ENCODE measurements at places on chromosomes 3 and 15.

DNA sequence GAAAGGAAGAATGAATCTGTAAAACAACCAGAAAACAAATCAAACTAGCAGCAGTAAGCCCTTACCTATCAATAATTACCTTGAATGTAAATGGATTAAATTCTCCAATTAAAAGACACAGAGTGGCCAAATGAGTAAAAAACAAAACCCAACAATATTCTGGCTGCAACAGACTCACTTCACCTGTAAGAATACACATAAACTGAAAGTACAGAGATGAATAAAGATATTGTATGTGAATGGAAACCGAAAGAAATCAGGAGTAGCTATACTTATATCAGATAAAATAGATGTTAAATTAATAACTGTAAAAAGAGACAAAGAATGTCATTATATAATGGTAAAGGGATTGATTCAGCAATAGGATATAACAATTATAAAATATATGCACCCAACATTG, 514.5 kb upstream of the DPPA4 start:
- no peak for DNase-seq

DNA sequence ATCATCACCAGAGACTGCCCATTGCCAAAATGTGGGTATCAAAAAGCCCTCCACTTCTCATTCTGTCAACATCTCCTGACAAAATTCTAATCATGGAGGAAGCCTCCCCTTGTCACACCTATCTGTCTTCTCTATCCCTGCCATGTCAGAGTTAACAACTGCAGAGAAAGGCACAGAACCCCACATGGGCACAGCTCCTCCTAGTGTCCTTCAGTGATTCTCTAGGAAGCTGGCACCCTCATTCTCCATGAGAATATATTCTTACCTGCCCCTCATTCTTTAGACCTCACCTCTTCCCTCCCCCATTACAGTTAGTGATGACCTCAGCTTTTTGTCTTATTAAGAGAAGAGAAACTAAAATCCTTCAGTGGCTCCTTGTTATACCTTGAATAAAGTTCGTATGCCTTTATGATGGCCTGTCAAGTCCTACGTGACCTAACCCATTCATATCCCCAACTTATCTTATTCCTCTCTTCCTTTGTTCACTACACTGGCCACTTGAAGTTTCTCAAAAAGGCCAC, 44.6 kb downstream of the NME9 start:
- no peak for DNase-seq

GRCh38 chr15:68617001-68617400, 38.2 kb downstream of the CORO2B start:
- DNase-seq = no peak

- DNase-seq = peak; percentile 9
These were observed at the start of gene DAPK2 for GRCh38 chr15:64046421-64047153. DAPK2 (minus strand) TSS chr15:64046485; CDS start chr15:64040261, 6,224 bp downstream.

DNA sequence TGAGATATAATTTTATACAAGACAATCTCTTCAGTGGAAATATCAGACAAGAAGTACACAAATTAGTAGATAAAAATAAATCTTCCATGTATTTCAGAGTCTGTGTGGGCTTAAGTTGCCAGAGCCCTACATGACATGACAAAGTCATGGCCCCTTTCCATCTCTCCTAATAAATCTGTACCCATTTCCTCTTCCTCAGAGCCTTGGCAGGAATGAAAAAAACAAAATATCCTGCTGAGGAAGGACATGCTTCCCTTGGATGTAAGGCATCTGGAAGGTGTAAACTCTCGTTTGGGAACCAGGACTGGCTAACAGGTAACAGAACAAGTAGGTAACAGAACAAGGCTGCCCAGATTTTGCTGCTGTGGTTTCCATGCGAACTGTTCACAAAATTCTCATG, 148.1 kb downstream of the SNRK start:
- no peak for DNase-seq

All from stimulated activated CD4-positive, alpha-beta T cell treated with anti-CD3 and anti-CD28 coated beads, TNF-alpha, amount 100 ng/mL, for 48 hours (primary cell).